ENCODE measurements at places on chromosomes 3 and 15.

- no peak for DNase-seq
These were observed 19.2 kb upstream of the RAD18 start for GRCh38 chr3:8982509-8982908.

DNA sequence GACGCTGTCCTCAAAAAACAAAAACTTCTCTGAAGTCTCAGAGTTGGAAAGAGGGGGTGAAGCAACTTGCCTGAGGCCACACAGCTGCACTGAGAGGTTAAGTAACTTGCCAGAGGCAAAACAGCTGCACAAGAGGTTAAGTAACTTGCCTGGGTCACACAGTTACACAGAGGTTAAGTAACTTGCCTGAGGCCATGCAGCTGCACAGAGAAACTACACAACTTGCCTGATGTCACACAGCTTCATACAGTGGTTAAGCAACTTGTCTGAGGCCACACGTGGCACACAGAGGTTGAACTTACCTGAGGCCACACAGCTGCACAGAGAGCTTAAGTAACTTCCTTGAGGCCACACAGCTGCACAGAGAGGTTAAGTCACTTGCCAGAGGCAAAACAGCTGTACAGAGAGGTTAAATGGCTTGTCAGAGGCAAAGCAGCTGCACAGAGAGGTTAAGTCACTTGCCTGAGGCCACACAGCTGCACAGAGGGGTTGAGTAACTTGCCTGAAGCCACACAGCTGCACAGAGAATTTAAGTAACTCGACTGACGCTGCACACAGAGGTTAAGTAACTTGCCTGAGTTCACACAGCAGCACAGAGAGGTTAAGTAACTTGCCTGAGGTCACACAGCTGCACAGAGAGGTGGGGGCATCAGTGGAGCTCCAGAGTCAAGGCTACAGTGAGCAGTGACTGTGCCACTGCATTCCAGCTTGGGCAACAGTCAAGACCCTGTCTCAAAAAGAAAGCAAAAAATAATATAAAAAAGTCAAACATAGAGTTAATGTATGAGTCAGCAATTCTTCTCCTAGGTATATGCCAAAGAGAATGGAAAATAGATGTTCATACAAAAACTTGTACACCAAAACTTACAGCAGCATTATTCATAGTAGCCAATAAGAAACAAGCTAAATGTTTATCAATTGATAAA is 12.0 kb upstream of the ACAD9 start:
- DNase-seq, result no peak

DNA sequence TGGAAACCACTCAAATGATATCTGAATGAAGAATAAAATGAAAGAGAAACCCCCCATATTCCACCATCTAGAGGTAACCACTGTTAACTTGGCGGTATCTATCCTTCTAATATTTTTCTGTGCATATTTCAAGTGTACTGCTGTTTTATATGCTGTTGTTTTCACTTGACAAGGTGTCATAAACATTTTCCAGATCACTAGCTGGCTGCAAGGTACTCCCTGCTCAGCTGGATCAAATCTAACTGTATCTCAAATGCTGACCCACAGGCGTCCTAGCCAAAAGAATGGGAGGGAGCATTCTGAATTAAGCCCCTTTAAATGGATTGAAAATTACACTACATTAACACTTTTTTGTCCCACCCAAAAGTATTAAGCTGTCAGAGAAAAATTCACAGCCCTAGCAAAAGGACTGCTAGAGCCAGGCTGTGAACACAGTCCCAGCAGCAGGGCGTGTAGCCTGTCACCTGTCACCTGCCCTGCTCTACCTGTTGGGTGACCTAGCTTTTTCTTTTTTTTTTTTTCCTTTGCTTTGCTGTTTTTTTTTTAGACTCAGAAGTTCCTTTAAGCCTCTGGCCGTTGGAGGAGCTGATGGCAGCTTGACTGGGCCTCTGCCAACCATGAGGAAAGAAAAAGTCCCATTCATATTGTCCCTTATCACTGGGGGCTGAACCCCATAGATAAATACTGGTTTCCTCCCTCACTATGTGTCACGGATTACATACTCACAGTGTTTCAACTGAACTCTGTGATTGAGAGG is 93.7 kb upstream of the TSC22D2 start:
- DNase-seq, result no peak

DNA sequence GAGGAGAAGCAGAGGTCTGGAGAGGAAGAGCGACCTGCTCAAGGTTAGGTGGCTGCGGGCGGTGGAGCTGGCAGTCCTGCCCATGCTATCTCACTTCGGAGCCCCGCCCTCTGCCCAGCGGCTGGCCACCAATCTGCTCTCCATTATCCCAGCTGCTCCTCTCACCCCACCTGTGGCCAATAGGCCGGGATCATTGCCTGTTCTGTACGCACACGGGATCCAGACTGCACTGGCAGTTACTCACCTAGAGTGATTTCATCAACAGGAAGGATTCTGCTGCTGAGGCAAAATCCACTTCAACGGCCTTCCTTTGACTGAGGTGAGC is 100.6 kb downstream of the TLE3 start:
- DNase-seq, result no peak

GRCh38 chr3:39350714-39351113 is 21.2 kb downstream of the CCR8 start:
- DNase-seq, result no peak

DNA sequence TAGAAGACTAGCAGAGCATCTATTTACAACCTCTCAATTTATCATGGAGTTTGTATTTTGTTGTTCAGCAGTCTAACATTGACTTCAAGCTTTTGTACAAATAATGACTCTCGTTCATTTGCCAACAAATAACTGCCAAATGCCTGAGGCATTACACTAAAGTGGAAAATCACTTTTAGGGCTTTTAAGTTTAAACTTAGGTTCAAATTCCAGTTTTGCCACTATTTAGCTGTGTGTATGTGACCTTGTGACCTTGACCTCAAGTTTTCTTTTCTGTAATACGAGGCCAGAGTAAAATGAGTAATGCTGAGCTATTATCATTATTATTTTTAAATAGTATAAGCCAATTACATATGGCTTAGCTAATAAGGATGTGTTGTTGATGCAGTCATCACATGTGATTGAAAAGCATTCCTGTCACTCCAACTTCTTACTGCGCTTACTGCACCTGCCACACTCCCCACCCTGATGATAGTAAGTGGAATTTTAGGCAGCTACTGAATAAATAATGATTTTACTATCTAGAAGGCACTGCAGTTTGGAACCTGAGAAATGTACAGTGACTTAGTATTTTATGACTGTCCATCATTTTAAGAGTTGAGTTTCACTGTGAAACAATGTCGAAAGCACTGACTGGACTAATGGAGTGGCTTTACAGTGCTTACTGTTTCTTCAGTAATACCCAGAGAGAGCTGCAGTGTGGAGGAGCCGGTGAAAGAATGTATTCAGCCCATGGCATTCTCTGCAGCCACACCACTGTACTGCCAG is 16.3 kb downstream of the ARL8B start:
- DNase-seq, result no peak

DNA sequence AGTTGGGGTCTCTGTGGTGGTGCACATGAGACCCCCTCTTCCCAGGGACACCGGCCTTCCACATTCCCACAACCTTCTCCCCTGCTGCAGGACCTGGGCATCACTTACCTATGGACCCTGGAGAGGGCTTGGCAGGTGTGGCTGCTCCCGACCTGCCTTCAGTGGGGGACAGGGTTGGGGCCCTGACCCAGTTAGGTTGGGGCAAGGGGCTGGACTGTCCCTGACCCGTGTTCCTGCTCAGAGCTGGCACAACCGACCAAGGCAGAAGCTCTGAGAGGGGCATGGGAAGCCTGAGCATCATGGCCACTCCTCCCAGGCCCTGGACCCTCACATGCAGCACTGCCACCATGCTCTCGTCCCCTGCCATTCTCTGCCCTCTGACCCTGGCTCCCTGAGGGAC is 6.1 kb downstream of the NBEAL2 start:
- DNase-seq, result no peak
